Bronchial smooth muscle cell (primary cell): ENCODE measurements at places on chromosomes 3 and 15. TPM values are rescaled to one million over a fixed set of nuclear protein-coding genes. Genes with fewer than 3 reads are reported as not detected.

Gene RTP4
- 3.0 and 4.1 TPM in 2 replicates for total RNA-seq

Gene SLC38A3
- not detected in 2 replicates for total RNA-seq

Gene GASK1A
- 0.26 and 3.3 TPM in 2 replicates for total RNA-seq

Gene FEZF2
- total RNA-seq: not detected in 2 replicates

Gene BNC1
- total RNA-seq: 1.7 and 4.3 TPM in 2 replicates

Gene CHRD
- total RNA-seq: 1.1 and 6.1 TPM in 2 replicates

Gene ASB14
- 0.17 TPM in 1 of 2 replicates, not detected in the other for total RNA-seq

Gene CPA3
- total RNA-seq: not detected in 2 replicates

Gene UBA7
- 53.9 and 64.4 TPM in 2 replicates for total RNA-seq
